H7 (cell line): ENCODE measurements at places on chromosomes 11 and 22. TPM values are rescaled to one million over a fixed set of nuclear protein-coding genes. Genes with fewer than 3 reads are reported as not detected.

Gene RNF214
- 10.1 and 14.9 TPM in 2 replicates for total RNA-seq

Gene CST6
- 0.48 TPM in 1 of 2 replicates, not detected in the other for total RNA-seq

Gene NNMT
- total RNA-seq = not detected in 2 replicates

Gene CRYBB3
- total RNA-seq = 0.10 TPM in 1 of 2 replicates, not detected in the other

Gene FAM111B
- total RNA-seq = 10.8 and 13.5 TPM in 2 replicates

Gene TEX12
- 0.21 TPM in 1 of 2 replicates, not detected in the other for total RNA-seq

Gene NAALAD2
- 4.0 and 6.7 TPM in 2 replicates for total RNA-seq

Gene C11orf91
- not detected in 2 replicates for total RNA-seq

Gene C22orf15
- 1.8 and 3.7 TPM in 2 replicates for total RNA-seq

Gene RHBDD3
- total RNA-seq = 71.6 and 76.3 TPM in 2 replicates

Gene CARNS1
- total RNA-seq = 0.07 and 0.17 TPM in 2 replicates

Gene TRAPPC4
- total RNA-seq = 78.3 and 98.2 TPM in 2 replicates

Gene MAP6
- 0.31 and 0.44 TPM in 2 replicates for total RNA-seq

Gene PPFIBP2
- 6.9 and 9.4 TPM in 2 replicates for total RNA-seq

Gene KCNJ11
- 2.1 and 4.3 TPM in 2 replicates for total RNA-seq

Gene SLC22A6
- not detected in 2 replicates for total RNA-seq

Gene OR4D5
- total RNA-seq = not detected in 2 replicates

Gene OR52I1
- 0.04 TPM in 1 of 2 replicates, not detected in the other for total RNA-seq

Gene ISX
- total RNA-seq = not detected in 2 replicates

Gene PPP6R2
- total RNA-seq = 47.0 and 48.7 TPM in 2 replicates

Gene KDM4E
- total RNA-seq = not detected in 2 replicates

Gene HBD
- total RNA-seq = not detected in 2 replicates

Gene BCL2L13
- 53.5 and 67.5 TPM in 2 replicates for total RNA-seq

Gene PISD
- 70.2 and 72.6 TPM in 2 replicates for total RNA-seq

Gene PANX3
- not detected in 2 replicates for total RNA-seq

Gene TMEM121B
- 2.2 and 2.3 TPM in 2 replicates for total RNA-seq

Gene ENTHD1
- not detected in 2 replicates for total RNA-seq

Gene DRD2
- 0.04 and 0.38 TPM in 2 replicates for total RNA-seq

Gene INS
- total RNA-seq = not detected in 2 replicates

Gene NUP50
- total RNA-seq = 82.6 and 89.0 TPM in 2 replicates

Gene SYNGR1
- 24.4 and 37.9 TPM in 2 replicates for total RNA-seq

Gene APOBEC3F
- 1.1 and 3.5 TPM in 2 replicates for total RNA-seq

Gene MYH9
- total RNA-seq = 117 and 149 TPM in 2 replicates

Gene PLAAT3
- total RNA-seq = 81.5 and 117 TPM in 2 replicates

Gene CYTH4
- total RNA-seq = not detected in 2 replicates

Gene SLC22A8
- total RNA-seq = not detected in 2 replicates

Gene RASL10A
- 4.2 and 5.1 TPM in 2 replicates for total RNA-seq

Gene PLAAT5
- total RNA-seq = 29.6 and 30.0 TPM in 2 replicates

Gene OR51B5
- 0.15 TPM in 1 of 2 replicates, not detected in the other for total RNA-seq

Gene NXPE2
- total RNA-seq = not detected in 2 replicates

Gene SLC25A22
- total RNA-seq = 25.2 and 25.6 TPM in 2 replicates

Gene NRIP3
- 1.9 and 5.0 TPM in 2 replicates for total RNA-seq

Gene DENND5A
- total RNA-seq = 110 and 112 TPM in 2 replicates

Gene SLC16A8
- not detected in 2 replicates for total RNA-seq

Gene ARHGAP42
- total RNA-seq = 21.5 and 23.1 TPM in 2 replicates

Gene OR52E8
- not detected in 2 replicates for total RNA-seq

Gene APOA4
- not detected in 2 replicates for total RNA-seq

Gene FGF19
- 36.7 and 42.8 TPM in 2 replicates for total RNA-seq

Gene OR2AG1
- total RNA-seq = not detected in 2 replicates

Gene OR2AT4
- not detected in 2 replicates for total RNA-seq

Gene ZC3H12C
- 0.69 and 1.7 TPM in 2 replicates for total RNA-seq

Gene STK33
- 10.6 and 11.3 TPM in 2 replicates for total RNA-seq

Gene OR56B4
- total RNA-seq = not detected in 2 replicates
